ENCODE measurements at places on chromosomes 2 and 18. TPM values are rescaled to one million over a fixed set of nuclear protein-coding genes. Genes with fewer than 3 reads are reported as not detected.

- no peak for DNase-seq
Observed at GRCh38 chr18:52700816-52701215, 360.8 kb downstream of the DCC start.

GRCh38 chr2:237913193-237913917 lies 53.5 kb upstream of the UBE2F start:
- DNase-seq: no peak

DNA sequence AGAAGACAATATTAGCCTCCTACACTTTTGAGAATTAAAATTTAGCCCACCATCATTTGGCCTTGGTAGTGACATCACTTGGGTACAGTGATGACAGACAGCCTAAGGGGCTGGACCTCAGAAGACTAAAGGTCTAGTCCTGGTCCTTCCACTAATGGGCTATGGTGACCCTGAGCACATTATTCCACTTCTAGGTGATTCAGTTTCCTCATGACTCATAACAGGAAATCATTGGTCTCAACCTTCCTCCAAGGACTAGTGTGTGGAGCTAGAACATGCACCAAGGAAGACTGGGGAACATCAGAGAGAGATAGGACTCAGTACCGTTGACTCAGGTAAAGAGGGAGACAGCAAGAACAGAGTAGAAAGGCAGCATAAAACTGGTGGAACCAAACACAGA lies 64.0 kb downstream of the TFCP2L1 start:
- no peak for DNase-seq

DNA sequence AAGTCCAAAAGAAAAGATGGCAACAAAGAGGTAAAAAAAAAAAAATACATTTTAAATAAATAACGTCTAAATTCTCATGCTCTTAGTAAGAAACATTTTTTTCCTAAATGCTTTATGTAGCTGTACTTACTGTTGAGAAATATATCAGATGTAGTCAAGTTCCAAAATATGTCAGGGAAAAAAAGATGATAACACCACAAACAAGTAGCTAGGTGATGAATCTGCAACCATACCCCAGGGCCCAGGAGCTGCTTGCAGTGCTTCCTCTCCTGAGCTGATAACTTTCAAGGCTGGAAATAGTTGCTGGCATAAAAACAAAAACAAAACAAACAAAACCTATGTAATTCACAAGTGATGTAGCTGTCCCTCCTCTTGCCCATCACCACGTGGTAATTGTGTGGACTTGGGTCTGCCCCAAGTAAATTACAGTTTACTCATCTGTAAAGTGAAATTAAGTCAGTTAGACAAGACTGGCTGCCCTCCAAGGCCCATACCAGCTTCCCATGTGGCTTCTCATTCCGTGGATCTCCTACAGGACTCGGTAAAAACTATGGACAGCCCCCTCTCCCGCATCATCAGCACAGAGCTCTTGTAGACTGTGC lies 82.6 kb downstream of the SP100 start:
- DNase-seq: no peak

DNA sequence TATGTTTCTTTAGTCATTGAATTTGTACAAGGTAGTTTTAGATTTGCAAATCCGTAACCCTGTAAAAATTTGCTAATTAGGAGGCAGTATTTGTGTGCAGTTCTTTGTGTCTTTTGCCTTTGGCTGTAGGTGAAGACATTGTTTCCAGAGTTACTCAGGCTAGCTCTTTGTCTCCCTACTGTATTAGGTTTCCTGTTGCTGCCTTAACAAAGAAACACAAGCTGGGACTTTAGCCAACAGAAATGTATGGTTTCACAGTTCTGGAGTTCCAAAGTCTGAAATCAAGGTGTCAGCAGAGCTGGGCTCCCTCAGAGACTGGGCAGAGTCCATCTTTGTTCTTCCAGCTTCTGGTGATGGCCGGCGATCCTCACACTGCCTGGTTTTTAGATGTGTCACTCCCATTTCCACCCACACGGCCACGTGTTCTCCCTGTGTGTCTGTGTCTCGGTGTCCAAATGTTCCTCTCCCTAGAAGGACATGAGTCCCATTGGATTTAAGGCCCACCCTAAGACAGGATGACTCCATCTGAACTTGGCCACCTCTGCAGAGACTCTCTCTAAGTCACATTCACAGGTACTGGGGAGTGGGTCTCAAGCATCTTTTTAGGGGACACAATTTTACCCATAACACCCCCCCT lies 309.7 kb downstream of the GALR1 start:
- DNase-seq: no peak

- DNase-seq: no peak
Observed at GRCh38 chr2:207813942-207814341, 44.2 kb upstream of the FZD5 start.

- peak; percentile 52 for DNase-seq
Observed at GRCh38 chr2:216109962-216110614, 940 bp downstream of the XRCC5 start.

DNA sequence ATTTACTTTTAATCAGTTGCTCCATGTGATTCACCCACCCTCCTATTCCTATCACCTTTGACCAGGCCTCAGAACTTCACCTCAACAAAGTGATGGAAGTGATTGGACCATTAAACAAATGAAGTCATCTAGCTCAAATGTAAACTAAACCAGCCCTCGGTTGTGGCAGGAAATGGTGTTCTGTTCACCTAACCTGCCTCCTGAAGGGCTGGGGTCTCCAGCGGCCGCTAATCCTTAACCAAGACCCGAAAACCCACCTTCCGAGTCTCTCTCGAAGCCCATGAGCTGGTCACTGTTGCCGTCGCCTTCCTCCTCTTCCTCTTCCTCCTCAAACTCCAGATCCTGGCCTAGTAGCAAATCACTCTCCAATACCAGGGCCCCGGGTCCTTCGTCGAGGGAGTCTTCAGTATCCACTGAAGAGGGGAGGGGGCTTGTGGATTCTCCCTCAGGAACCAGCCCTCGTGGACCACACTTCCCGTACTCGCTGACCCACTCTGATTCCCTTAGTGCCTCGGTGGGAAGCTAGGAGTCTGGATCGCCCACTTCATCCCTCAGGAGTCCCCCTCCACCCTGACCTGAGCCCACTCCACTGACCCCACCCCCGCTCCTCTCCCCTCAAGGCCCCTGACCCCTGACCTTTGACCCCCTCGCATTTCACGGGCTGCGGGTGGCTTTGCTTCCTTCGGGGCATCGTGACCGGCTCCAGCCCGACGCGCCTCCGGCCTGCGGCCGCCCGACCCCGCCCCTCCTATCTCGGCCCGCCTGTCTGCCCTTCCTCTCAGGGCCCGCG lies 503 bp downstream of the ZNF513 start:
- DNase-seq: no peak

DNA sequence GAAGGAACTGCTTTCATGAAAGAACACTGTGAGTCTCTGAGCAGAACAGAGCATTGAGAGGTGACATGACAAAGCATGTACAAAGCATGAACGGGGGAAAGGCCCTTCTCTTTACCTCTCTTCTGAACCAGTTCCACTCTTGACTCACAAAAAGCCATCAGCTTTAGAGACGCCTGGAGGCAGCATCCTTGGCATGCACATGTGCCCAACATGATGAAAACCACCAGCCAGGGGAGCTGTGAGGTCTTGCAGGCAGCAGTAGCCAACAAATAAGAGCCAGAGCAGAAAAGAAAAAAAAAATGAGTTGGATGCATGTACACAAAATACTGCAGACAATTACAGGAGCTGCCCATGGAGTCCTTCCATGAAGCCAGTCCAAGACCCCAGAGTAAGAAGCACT lies 95.5 kb upstream of the AGAP1 start:
- DNase-seq: no peak

GRCh38 chr2:239723486-239724193 lies 301.5 kb downstream of the NDUFA10 start:
- no peak for DNase-seq

DNA sequence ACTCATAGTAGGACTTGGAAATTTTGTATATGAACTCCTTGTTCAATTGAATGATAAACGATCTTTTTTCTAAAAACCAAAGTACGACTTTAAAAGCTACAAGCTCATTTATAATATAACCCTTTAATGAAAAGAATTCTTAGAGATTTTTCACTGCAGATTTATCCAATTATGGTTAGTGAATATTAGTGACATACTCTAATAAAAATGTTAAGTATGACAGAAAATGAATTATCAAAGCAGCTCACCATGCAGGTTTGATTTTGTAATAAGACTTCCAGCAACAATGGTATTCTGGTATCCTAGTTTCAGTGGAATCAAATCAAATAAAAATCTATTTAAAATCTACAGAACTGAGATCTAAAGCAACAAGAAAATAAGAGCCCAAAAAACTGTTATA lies 38.5 kb downstream of the PRPF40A start:
- DNase-seq: no peak

DNA sequence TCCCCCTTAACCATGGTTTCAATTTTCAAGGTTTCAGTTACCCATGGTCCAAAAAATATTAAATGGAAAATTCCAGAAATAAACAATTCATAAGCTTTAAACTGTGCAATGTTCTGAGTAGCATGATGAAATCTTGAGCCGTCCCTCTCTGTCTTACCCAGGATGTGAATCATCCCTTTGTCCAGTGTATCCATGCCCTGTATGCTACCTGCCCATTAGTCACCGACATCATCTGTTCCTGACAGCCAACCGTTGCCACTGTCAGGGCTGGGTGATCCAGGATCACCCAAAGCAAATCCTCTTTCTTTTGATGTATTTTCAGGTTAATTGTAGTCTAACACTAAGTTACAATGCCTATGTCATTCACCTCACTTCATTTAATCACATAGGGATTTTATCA lies 15.7 kb upstream of the OLA1 start:
- DNase-seq: no peak

GRCh38 chr2:124879640-124880039 lies 854.6 kb downstream of the CNTNAP5 start:
- no peak for DNase-seq

GRCh38 chr2:7019191-7019590 lies 102.0 kb downstream of the RNF144A start:
- DNase-seq: no peak

DNA sequence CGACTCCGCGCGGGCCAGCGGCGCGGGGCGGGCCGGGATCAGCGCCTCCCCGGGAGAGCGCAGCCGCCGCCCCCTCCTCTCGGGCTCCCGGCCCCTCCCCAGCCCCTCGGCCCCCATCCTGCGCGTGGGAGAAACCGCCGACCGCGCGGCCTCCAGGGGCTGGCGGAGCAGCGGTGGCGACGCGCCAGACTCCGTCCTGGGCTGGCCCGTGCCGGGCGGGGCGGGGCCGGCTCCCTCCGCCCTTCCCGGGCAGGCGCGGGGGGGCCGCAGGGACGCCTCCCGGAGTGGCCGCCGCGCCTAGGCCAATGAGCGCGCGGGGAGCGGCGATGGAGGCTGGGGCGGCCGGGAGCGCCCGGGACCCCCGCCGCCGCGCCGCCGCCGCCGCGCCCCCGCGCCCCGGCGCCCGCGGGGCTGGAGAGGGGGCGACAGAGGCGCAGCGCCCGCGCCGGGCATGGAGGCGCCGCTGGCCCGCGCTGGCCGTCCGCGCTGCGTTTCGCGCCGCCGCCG lies 49.1 kb downstream of the KCNIP3 start:
- no peak for DNase-seq

- DNase-seq: no peak
Observed at GRCh38 chr2:160338901-160339685, 139.0 kb upstream of the ITGB6 start.

DNA sequence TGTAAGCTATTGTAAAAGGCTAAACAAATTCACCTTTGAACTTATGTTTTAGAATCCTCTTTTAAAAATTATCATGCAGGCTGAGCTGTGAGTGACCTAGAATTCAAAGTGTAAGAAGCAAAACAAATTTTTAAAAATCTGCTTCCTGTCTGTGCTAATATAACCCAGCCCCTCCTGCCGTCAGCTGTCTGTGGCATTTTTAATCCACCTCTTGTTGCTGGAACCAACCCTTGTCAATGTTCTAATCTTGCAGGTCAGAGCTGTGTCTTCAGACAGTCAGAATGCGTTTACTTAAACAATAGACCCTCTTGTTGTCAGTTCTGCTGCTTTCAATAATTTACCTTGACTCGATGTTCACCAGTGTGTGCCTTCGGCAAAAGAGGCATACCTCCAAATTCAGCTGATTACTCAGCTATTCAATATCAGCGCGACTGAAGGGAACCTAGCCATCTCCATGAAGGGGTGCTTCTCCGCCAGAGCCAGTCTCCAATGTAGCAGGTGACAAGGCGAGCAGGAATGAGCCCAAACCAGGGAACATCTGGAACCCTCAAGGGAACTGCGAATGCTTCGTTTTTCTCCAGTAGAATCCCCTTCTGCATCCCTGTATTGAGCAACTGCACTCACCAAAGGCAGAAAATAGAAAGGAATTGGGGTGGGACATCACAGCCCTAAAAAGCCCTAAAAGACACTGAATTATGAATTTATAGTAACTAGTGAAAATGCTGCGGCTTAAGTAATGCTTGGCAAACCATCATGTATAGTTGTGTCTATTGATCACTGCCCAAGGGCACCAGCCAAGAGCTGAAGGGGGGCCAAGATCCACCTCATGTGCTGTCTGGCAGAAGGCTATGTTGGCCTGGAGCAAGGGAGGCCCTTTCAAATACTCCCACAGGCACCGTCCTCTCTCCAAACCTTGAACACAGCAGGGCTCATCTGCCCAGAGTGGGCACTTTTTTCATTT lies 62.5 kb downstream of the LYPD6B start:
- no peak for DNase-seq

- no peak for DNase-seq
Observed at GRCh38 chr2:165114346-165114939, 89.4 kb downstream of the SCN3A start.

The SERPINB13 gene
- not detected for polyA plus RNA-seq

The FRZB gene
- polyA plus RNA-seq: not detected

The STPG4 gene
- 0.31 TPM for polyA plus RNA-seq

The TMEM178A gene
- 0.69 TPM for polyA plus RNA-seq

The NAT8 gene
- polyA plus RNA-seq: not detected

The DYNAP gene
- polyA plus RNA-seq: not detected

The CD8B2 gene
- polyA plus RNA-seq: not detected

The STEAP3 gene
- 1.7 TPM for polyA plus RNA-seq

The ANKRD62 gene
- polyA plus RNA-seq: not detected

The BOLL gene
- not detected for polyA plus RNA-seq

All from B cell (primary cell).